ENCODE measurements at places on chromosomes 12 and 14.

DNA sequence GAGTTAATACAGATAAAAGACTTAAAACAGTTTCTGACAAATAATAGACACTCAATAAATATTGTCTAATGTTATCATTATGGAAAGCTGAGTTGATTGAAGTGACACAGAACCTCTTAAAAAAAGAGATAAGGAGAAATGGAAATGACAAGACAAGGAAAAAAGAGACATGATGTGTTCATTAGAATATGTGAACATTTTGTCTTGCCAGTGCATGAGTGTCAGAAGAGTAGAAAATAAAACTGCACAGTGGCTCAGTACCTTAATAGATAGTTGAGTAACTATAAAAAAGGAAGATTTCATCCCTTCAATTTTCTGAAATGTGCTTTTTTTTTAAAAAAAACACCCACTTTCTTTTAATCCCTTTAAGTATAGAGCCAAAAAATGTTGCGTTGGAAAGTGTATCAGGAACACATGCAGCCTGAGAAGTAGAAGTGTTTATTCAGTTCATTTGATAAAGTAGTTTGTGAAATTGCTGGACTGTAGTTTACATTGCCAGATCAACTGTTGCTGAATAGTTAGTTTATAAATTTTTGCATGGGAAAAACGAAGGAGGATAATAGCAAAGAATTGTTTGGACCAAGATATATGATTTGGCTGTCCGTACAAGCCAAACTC lies 56.6 kb upstream of the ACSS3 start:
- DNase-seq = no peak

DNA sequence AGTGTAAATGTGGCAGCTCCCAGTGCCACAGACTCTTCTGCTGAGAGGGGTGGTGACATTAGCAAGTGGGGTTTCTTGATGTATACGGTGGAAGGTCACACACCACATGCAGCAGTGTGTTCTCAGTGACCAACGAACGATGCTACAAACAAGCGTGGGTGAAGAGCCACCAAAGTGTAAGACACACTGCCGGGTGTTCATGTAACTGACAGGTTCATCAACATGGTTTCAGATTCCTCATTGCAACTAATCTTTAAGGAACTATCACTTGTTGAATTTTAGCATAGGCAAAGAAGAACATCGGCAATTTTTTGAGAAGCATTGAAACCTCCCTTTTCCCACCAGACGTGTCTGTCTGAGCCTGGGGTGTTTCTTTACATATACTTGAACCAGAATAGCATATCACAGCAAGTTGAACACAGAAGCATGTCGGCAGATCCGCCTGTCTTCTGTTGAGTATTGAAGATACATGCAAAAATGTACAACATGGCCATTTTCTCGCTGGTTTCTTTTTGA lies 58.8 kb downstream of the PPP2R5C start:
- DNase-seq = no peak

DNA sequence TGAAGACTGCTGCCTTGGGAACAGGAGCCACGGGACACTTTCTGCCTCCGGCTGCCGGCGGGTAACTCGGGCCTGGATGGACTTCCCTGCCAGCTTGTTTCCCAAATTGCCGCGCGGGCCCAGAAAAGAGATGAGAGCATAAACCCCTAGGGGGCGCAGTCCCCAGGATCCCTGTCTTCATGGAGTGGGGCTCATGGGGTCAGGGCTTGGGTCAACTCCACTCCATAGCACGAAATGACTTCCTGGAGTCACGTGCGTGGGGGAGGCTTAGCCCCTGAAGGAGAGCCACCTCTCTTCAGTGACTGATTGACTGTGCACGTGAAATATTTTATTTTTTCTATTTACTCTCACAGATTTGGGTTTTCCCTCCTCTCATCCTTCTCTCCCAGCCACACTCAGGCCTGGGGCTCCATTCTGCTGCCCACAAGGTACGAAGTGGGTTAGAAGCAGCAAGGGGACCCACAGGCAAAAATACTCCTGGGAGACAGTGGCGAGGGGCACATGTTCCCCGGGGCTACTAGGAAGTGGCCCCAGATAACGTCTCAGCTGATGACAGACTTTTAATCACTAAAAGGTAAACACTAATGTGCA lies 10.0 kb downstream of the PGF start:
- no peak for DNase-seq

DNA sequence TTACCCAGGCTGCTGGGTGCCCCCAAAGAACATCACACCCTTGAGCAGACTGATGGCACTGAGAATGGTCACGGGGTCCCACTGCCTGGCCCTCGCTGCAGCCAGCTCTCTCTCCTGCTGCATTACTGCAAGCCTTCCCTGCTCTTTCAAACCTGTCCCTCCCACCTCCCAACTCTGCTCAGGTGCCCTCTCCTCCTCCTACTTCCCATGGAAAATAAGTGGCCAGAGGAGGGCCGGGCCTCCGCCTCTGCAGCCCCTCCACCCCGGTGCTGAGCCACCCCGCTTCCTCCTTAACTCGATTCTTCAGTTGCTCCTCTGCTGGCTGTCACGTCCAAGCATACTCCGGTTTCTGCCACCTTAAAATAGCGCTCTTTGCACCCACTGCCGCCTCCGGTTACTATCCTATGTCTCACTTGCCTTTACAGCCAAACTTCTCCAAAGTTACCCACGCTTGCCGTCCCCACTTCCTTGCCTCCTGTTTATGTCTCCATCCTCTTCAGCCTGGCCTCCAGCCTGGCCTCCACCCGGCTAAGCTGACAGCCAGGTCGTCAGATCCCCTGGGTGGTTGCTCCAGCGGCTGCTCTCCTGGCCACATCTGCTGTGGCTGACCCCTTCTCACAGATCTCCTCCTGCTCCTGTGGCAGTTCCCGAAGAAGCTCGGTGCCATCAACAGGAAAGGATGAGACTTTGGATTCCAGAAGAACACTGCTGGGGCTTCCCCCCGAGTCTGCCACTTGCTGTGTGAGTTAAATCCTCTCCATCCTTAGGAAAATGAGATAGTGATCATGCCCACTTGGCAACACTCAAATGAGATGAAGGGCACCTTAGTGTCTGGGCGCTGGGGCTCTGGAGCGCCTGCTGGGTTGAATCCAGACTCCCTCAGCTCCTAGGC lies 7.7 kb downstream of the SMIM41 start:
- no peak for DNase-seq

GRCh38 chr12:32705783-32706182 lies 26.7 kb downstream of the DNM1L start:
- DNase-seq = no peak

- DNase-seq = no peak
Observed at GRCh38 chr14:32565256-32565655, 236.2 kb downstream of the AKAP6 start.

DNA sequence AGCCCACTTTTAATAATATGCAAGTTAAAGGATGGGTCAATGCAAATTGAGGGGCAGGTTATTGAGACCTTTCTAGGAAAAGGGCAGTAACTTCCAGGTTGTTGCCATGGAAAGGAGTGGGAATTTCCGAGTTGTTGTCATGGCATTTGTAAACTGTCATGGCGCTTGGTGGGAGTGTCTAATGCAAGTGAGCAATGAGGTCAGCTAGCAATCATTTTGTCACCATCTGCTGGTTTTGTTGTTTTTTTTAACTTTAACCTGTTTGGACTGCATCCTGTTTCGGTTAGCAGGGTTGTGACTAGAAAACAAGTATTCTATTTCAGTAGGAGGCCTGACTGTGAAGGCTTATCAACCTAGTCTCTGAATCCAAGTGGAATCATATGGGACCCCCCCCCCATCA lies 85.8 kb upstream of the TSPAN11 start:
- no peak for DNase-seq

DNA sequence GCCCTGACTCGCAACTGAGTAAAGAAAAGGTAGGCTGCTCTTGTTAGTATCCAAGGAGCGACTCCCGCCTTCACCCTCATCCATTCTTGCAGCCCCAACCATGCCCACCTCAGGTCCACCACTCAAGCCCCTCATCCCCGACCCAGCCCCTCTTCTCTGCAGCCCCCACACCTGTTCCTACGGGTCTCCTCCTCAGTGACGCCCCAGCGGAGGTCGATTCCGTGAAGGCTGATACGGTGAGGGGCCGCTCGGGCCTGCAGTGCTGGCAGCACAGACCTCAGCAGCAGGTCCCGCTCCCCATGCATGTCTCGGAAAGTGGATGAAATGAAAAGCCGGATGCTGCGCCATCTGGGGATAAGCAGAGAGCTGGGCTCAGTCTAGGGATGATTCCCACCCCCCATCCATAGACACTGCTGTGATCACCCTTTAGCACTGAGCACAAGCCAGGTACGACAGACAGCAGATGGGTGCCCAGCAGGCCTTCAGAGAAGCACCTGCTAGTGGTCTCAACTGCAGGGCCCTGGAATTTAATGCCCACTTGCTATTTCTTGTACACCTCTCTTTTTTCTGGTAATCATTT lies 26.9 kb downstream of the TEP1 start:
- DNase-seq = no peak

- DNase-seq = peak; percentile 71
Observed at GRCh38 chr12:96239711-96240635, 45.8 kb downstream of the ELK3 start.

DNA sequence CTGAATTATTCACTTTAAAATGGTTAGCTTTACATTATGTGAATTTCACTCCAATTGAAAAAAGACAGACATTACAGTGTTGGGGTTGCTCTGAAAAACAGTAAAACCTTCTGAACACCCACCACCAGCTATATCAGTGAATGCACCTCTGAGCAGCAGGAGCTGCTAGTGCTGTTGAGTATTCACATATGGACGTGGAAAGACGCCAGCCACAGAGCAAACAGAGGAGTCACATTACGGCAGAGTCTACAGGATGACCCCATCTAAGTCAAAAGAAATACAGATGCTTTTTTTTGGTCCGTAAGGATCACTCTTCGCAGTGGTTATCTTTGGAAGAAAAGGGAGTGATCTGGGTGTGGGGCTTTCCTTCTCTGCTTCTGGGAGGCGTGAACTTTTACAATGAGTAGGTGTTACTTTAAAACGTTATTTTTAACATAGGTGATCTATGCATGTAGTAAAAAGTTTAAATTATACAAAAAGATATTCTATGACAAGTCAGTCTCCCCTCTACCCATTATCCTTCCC lies 4.5 kb downstream of the HVCN1 start:
- DNase-seq = no peak

GRCh38 chr12:16634786-16635185 lies 28.8 kb upstream of the LMO3 start:
- no peak for DNase-seq

- DNase-seq = no peak
Observed at GRCh38 chr12:117119592-117120198, 20.5 kb upstream of the TESC start.

GRCh38 chr14:61217516-61217915 lies 63.6 kb downstream of the TMEM30B start:
- DNase-seq = no peak

DNA sequence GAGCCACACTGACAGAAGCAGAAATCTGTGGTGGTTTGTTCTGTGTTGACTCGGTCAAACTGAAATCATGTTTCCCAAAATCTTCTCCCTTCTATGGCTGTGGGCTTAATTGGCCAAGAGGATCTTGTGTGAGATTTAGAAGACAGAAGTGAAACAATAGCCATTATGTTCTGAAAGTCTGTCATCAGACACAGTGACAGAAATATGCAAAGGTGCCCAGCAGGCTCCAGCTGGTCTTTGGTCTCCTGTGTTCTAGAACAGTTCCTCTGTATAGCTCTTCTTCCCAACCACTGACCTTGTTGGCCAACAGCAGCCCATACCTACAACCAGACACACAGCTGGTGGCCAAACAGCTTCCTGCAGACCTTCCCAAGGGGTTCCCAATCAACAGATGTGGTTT lies 25.0 kb upstream of the COCH start:
- DNase-seq = no peak

- DNase-seq = no peak
Observed at GRCh38 chr12:25502596-25502995, 50.5 kb downstream of the LMNTD1 start.

DNA sequence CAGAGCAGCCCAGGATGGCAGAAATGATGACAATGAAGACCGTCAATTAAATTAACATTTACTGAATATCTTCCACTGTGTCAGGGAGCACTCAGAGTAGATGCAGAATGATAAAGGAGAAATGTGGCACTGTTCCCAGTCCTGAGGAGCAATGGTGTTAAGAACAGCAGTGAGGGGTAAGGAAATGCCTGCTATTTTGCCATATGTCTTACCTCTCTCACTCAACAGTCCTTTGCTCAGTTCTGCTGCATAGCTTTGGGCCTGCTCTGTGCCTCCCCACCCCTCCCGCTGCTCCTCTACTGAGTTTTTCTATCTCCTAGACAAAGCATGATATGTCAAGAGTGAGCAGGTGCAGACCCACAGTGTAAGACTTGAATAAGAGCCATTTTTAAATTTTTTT lies 318.8 kb downstream of the NAV3 start:
- no peak for DNase-seq

GRCh38 chr12:3681595-3682061 lies 71.3 kb downstream of the CRACR2A start:
- DNase-seq = no peak

GRCh38 chr12:122394626-122395194 lies 27.8 kb downstream of the CLIP1 start:
- peak; percentile 36 for DNase-seq

GRCh38 chr14:102203382-102203781 lies 63.7 kb downstream of the WDR20 start:
- DNase-seq = no peak

DNA sequence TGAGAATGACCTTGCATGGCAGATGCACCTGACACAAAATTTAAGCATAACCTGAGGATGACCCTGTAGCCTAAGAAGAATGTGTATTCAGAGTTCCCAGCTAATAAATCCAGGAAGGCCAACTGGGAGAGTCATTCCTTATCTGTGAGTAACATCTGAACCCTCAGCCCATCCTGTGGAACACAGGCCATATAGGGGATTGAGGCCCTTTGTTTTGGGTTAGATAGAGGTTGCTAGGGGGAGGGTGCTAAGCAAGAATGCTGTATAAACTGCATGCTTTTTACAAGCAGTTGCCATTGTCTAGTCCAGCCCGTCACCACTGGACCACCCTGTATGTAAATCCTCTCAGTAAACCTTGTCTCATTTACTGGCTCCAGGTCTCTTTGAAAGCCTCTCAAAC lies 77.0 kb downstream of the BICD1 start:
- DNase-seq = no peak

DNA sequence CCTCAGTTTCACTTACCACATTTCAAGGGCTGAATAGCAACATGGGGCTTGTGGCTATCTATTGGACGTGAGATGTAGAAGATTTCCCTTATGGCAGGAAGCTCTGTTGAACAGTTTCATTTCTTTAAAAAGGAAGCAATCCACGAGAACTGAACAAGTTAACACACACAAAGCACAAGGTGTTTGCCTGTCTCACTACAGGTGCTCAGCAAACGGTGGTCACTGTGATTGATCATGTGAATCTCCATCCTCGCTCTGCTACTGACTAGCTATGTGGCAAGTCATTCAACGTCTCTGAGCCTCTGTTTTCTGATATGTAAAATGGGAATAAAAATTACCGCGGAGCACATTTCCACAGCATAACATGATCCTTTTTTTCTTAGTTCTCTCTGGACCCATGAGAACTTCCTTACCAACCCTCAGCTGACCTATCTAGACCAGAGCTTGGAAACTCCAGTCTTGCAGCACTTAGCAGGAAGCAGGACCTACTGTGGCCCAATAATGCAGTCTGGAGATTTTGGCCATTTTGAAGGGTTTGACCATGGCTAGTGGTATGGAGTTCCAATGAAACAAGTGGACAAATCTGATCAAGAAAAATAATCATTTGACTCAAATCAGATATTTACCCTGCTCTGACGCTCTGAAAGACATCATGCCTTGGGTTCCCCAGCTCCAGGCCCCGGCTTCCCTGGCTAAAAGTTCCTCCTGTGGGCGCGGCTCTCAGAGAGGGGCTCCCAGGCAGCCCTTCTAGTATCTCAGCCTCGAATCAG lies 278.8 kb downstream of the ZFP36L1 start:
- DNase-seq = no peak

- DNase-seq = no peak
Observed at GRCh38 chr14:78164226-78164853, 5.8 kb upstream of the NRXN3 start.

GRCh38 chr14:105483300-105484068 lies 3.2 kb upstream of the CRIP1 start:
- peak; percentile 42 for DNase-seq

All from left cardiac atrium (tissue), 4 donors.